ENCODE measurements at places on chromosomes 7 and 10. TPM values are rescaled to one million over a fixed set of nuclear protein-coding genes. Genes with fewer than 3 reads are reported as not detected.

The CDH23 gene
- total RNA-seq = 3.4 TPM

The MINDY3 gene
- total RNA-seq = 8.7 TPM

- no peak for DNase-seq
Measured at GRCh38 chr10:107847620-107848019, 683.1 kb upstream of the SORCS1 start.

GRCh38 chr10:130282492-130283218 is 146.5 kb downstream of the GLRX3 start:
- no peak for DNase-seq

- DNase-seq = no peak
Measured at GRCh38 chr10:28293236-28294168, 9.4 kb downstream of the MPP7 start.

DNA sequence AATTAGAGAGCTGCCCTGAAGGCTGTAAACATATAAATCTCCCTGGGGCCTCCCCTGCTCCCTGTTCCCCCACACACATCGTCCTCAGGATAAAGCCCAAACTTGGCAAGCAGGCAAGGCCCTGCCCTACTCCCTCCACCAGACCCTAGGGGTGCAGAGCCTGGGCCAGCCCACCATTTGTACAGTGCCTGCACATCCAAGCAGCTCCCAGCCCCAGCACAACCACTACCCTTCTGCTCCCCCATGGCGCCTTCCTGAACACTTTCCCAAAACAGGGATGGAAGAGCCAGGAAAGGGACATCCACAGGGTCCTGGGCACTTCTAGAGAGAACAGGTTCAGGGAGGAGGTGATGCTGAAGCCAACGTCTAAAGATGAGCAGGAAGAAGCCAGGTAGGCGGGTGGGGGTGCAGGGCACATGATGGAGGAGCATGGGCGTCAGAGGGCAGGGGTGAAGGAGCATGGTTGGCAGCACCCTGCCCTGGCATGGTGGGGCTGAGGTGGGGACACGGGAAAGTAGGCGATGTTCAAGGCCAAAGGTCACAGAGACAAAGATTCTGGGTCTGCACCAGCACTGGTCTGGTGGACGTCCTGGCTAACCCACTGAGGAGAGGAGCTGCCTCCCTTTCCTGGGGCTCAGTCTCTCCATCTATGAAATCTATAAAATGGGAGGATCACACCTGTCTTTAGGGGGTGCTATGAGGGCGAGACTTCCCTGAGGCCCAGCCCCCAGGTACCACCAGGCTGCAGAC is 140.6 kb downstream of the ARHGAP22 start:
- DNase-seq = no peak

Data from pancreas (tissue), 10 donors.